ENCODE measurements at places on chromosomes 16 and 17.

DNA sequence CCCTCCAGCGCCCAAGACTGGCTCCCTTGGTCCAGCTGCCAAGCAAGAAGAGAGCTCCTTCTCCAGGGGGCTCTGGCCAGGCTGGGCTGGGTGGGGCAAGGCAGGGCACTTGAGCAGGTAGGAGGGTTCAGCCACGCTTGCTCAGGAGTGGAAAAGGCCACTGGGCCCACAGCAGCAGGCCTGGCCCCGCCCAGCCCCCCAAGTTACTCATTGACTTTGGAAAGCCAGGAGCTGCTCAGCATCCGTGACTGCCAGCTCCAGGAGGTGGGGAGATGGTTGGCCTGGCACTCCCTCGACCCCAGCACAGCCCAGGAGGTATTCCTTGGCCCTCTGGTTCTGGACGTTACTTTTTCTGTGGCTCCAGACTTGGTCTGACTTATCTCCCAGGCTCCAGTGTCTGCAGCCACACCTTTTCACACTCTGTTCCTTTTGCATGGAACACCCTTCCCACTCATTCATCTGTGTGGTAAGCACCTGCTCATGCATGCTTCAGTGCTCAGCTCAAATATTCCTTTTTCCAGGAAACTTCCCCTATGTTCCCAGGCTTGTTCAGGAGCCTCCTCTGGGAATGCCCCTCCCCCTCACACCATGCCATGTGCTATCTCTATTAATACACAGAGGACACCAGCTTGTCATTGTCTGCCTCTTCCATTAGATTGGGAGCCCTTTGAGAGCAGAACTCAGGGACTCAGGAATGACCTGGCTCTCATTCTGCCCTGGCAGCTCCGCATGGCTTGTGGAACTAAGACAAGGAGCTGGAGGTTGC is at the start of gene CDH16:
Gene CDH16 (minus strand): TSS at position 83 of the 766 bp plus-strand sequence. CDS start 820 bp downstream, outside the sequence.
- DNase-seq = no peak

DNA sequence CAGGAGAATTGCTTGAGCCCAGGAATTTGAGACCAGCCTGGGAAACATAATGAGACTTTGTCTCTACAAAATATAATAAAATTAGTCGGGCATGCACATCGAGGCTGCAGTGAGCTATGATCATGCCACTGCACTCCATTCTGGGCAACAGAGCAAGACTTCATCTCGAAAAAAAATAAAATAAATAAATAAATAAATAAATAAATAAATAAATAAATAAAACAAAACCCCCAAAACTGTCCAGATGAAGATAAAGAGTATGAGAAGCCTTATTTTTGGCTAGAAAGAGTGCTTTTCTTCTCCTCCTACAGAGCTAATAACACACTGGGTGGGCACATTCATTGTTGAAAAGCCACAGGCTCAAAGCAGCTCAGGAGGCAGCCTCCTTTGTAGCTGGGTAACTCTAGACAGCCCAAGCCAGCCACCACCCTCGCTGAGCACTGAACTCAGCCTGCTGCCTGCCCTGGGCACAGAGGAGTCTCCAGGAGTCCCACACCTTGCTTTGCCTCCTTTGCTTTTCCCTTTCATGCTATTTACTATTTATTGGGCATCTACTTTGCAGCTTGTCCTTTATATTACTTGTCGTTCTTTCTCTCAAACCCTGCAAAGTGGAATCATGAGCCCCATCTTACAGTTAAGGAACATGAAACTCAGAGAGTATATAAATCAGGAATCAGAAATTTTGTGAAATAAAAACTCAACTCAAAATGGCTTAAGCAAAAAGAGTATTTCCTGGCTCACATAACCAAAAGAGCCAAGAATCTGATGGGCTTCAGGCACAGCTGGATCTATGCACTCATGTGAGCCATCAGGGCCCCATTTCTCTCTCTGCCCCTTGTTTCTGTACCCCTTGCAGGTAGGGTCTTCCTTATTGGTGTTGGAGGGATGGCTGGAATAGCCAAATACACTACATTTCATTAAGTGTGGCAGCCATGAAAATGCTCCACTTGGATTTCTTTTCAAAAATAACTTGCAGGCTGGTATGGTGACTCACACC is 18.1 kb upstream of the C16orf87 start:
- DNase-seq = no peak

DNA sequence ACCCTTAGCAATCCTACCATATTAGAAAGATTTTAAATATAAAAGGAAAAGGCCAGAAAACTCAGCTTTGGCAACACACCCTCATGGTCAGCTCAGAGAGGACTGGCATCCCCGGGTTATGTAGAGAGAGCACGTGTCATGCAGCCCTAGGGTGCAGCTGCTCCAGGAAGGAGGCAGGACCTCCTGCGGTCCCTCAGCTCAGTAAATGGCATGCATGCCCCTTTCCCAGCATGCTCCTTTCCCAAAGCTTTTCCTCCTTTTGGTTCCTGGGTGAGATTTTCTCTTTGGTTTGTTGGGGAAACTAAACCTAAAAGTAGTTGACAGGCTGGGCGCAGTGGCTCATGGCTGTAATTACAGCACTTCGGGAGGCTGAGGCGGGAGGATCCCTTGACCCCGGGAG is 3.9 kb downstream of the GAN start:
- no peak for DNase-seq

DNA sequence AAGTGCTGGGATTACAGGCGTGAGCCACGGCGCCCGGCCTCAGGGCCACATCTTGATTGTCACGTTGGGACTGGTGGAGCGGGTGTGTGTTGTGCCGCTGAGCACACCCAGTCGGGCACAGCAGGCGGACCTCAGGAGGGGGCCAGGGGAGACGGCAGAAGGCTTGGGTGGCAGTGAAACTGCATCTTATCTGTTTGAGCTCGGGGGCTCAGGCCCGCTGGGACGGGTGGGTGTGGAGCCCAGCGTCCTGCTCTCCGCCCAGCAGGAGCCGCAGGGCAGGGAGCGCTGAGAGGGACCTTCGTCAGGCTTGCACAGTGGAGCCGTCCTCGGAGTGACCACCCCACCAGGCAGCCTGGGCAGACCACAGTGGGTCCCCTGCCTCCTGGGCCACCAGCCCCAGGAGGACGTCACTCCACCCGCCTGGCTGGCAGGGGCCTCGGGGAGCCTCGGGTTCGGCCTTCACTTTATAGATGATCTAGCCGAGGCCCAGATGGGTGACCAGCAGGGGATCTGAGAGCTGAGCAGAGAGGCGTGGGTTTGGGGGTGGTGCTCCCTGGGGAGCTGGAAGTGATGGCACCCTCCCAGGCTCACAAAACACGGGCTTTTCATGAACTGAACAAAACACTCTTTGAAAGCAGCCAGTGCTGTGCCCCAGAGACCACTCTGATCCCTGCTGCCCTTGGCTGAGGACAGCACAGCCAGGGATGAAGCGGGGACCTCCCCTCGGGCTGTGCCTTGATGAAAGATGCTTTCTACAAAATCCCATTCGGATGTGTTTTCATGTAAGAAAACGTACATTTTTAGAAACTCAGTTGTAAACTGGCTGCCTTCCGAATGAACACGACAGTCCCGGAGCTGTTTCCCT is 181.1 kb downstream of the SEC14L1 start:
- DNase-seq = peak; percentile 51

GRCh38 chr17:1034652-1035210 is 37.8 kb downstream of the TIMM22 start:
- no peak for DNase-seq

DNA sequence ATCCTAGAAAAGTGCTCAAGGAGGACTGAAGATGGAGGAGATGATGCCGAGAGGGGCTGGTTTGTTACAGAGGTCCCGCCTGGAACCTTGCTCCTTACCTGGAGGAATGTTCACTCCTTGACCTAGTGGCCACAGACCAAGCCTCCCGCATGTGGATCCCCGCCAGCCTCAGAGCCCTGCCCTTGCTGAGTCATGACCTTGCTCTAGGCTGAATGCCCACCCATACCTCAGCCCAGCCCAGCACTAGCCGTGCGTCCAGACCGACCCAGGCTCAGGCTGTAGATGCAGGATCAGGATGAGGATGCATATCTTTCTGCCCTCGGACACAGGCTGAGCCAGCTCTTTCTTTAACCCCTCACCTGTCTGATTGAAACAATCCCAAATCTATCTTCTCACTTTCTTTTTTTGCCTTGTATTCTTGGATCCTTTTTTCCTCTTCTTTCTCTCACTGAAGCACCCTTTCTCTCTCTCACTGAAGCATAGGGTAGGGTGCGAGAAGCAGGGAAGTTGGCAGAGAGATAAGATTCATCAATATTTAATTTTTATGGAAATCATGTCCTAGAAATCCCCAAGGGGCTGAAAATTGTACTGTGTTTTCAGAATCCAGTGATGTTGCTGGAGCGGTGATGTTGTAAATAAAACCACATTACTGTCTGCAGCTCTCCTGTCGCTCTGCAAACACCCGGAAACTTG is 34.9 kb downstream of the WSCD1 start:
- no peak for DNase-seq

DNA sequence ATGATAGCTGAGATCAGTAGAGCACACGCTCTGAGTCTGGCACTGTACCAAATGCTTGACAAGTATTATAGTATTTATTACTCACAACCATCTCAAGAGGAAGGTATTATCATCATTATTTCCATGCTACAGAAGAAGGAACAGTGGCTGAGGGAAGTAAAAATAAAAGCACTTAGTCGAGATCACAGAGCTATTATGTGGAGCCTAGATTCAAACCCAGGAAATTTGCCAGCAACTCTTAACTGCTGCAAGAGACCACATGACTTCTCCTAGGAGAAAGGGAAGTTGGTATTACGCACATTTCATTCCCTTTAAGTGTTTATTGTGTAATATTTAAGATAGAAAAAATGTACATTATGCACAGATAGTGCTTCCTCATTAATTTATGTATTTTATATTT is 1.0 kb upstream of the RHOT1 start:
- DNase-seq = peak; percentile 31

DNA sequence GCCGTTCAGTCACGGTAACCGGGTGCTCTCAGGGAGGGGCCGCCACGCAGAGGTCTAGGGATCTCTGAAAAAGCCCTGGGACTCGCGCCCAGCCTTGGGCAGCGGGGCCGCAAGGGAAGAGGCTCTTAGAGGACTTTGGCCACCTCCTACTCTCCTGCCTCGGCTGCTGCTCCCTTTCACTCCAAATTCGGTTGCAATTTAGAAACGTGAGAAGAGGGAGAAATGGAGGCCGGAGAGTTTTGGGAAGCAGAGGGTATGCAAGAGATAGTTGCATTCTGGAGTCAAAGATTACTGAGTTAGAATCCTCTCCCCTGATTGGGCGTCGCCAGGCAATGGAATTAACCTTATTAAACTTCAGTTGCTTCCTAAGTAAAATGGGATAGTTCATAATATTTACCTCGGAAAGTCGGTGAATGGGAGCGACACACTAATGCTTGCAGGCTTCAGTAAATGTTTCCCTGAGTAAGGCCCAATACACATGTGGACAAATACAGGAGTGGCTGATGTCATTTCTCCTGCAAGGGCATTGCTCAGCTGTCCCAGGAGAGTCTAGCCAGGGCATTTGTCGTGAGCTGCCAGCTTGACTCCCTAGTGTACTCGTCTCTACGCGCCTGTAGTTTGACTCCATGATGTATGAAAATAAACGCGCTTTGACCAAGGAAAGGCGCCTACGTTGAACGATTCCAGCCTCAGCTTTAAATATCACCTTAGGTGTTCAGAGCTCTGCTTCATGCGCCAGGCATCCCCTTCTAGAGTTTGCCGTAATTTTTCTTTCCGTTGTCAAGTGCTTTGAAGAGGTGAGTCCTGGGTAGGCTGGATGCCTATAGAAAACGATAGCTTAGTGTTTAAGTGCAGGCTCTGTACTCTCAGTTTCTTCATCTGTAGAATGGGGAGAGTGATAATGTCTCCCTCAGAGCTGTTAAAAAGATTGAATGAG is 667 bp downstream of the OGFOD1 start:
- peak; percentile 48 for DNase-seq

DNA sequence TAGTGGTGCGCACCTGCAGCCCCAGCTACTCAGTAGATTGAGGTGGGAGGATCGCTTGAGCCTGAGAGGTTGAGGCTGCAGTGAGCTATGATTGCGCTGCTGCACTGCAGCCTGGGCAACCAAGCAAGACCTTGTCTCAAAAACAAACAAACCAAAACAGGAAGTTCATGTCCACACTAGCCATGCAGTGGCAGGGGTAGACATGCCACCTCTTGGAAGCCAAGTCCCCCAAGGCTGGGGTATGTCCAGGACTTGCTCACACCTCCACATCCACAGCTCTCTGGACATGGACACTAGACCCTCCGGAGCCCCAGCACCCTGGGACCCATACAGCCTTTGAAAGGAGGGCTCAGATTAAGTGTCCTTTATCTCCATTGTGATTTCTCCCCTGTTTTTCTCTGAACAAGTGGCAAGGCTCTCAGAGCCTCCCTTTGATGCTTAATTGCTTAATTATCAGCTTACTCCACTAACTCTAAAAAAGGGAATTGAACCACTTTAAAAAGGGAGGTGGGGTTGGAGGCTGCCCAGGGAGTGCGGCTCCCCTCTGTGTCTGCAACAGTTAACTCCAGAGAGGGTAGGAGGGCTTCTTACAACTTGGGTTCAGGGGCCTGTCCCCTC is 424.6 kb upstream of the C16orf82 start:
- DNase-seq = no peak

DNA sequence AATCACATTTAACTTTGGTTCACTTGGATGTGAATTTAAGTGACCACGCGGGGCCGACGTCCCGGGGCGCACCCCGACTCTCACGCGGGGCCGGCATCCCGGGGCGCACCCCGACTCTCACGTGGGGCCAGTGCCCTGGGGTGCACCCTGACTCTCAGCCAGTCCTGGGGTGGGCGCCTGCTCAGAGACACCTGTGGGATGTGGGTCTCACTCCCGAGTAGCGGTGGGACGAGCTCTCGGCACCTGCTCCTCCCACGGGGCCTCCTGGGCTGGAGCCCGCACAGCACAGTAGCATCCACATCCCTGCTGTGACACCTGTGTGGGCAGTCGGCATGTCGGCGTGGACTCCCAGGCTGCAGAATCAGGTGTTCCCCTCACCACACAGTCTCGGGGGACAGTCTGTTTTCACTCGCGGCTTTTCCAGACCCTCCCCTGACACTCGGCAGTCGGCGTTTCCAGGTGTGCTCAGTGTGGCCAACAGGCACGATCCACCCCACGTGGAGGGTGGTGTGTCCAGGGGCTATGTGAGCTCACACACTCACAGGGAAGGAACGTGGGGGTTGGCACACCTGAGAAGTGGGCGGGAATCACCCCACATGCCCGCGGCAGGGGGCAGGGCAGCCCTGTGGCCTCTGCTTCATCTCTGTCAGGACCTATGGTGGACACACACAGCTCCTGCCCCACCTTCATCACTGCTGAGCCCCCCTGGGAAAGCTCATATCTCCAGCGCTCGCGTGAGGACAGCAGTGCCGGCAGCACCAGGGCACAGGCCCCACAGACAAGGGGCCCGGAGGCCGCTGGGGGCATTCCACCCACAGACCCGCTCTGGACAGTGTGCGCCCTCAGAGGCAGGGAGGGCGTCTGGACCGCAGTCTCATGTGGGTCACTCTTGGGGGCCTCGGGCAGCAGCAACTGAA is 51.8 kb downstream of the LMF1 start:
- no peak for DNase-seq

- no peak for DNase-seq
Observed at GRCh38 chr16:7086822-7087616, 245.6 kb upstream of the RBFOX1 start.

Data from SJSA1 (cell line).